ENCODE measurements at places on chromosomes 6 and 20. TPM values are rescaled to one million over a fixed set of nuclear protein-coding genes. Genes with fewer than 3 reads are reported as not detected.

GRCh38 chr6:111441678-111442243, 41.3 kb downstream of the REV3L start:
- H3K4me1 ChIP-seq = peaks cover 10% of the 10 kb centered on the region
- H3K27me3 ChIP-seq = no peaks in the 10 kb centered on the region
- no peak overlapping the region for H3K27ac ChIP-seq
- no peak overlapping the region for H3K4me3 ChIP-seq

GRCh38 chr6:119079283-119079809, 882 bp upstream of the FAM184A start:
- no peaks in the 10 kb centered on the region for H3K36me3 ChIP-seq
- peak overlapping the region; percentile 73 for H3K4me3 ChIP-seq
- peaks cover 51% of the 10 kb centered on the region for H3K27me3 ChIP-seq
- 0 out of 2 replicates have a peak, but pooled peaks cover 5% of the 10 kb centered on the region for H3K4me1 ChIP-seq
- H3K27ac ChIP-seq = no peak overlapping the region
- peak; percentile 74 for DNase-seq

DNA sequence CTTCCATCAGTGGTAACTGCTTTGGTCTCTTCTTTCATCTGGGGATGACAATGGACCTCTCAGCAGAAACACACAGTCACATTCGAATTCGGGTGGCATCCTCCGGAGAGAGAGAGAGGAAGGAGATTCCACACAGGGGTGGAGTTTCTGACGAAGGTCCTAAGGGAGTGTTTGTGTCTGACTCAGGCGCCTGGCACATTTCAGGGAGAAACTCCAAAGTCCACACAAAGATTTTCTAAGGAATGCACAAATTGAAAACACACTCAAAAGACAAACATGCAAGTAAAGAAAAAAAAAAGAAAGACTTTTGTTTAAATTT, 6.1 kb downstream of the EDN1 start:
- H3K4me3 ChIP-seq = peak overlapping the region; percentile 56
- no peaks in the 10 kb centered on the region for H3K36me3 ChIP-seq
- no peaks in the 10 kb centered on the region for H3K27me3 ChIP-seq
- H3K27ac ChIP-seq = peak overlapping the region; percentile 72
- H3K4me1 ChIP-seq = peaks cover 43% of the 10 kb centered on the region

GRCh38 chr6:24775520-24776058, 852 bp downstream of the GMNN start:
- peak overlapping the region; percentile 88 for H3K4me3 ChIP-seq
- H3K27ac ChIP-seq = peak overlapping the region; percentile 74
- H3K36me3 ChIP-seq = no peaks in the 10 kb centered on the region
- peaks cover 34% of the 10 kb centered on the region for H3K4me1 ChIP-seq
- no peaks in the 10 kb centered on the region for H3K27me3 ChIP-seq
- DNase-seq = peak; percentile 77

- no peak overlapping the region for H3K27ac ChIP-seq
- no peak for DNase-seq
- no peak overlapping the region for H3K4me3 ChIP-seq
Observed at GRCh38 chr6:140713495-140713894, 1339.0 kb upstream of the CITED2 start.

DNA sequence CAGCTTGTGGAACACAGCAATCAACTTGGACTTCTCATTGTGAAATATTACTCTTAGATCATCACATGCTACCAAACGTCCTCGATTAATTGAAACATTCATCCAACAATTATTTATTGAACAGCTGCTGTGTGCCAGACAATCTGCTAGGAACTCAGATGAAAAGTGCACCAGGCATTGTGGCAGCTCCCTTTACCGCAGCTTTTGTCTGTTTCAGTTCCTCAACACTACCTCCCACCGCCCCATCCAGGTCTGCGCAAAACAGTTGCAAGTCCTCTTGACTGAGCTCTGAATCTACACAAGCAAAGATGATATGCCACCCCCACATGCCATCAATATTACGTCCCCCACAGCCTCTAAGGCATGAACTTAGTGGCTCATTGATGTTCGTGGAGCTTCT, 1094.4 kb upstream of the MAP3K7 start:
- H3K4me1 ChIP-seq = no peaks in the 10 kb centered on the region
- H3K4me3 ChIP-seq = no peak overlapping the region
- no peaks in the 10 kb centered on the region for H3K36me3 ChIP-seq
- no peaks in the 10 kb centered on the region for H3K27me3 ChIP-seq

- peak overlapping the region; percentile 87 for H3K27ac ChIP-seq
- H3K27me3 ChIP-seq = no peaks in the 10 kb centered on the region
- peaks cover 27% of the 10 kb centered on the region for H3K36me3 ChIP-seq
- peaks cover 51% of the 10 kb centered on the region for H3K4me1 ChIP-seq
- H3K4me3 ChIP-seq = peak overlapping the region; percentile 63
Observed at GRCh38 chr20:19993958-19994669, 23.0 kb upstream of the NAA20 start.

- H3K4me1 ChIP-seq = no peaks in the 10 kb centered on the region
- H3K27me3 ChIP-seq = no peaks in the 10 kb centered on the region
- H3K27ac ChIP-seq = no peak overlapping the region
- H3K4me3 ChIP-seq = no peak overlapping the region
Observed at GRCh38 chr6:165800337-165800736, 137.3 kb upstream of the PDE10A start.

DNA sequence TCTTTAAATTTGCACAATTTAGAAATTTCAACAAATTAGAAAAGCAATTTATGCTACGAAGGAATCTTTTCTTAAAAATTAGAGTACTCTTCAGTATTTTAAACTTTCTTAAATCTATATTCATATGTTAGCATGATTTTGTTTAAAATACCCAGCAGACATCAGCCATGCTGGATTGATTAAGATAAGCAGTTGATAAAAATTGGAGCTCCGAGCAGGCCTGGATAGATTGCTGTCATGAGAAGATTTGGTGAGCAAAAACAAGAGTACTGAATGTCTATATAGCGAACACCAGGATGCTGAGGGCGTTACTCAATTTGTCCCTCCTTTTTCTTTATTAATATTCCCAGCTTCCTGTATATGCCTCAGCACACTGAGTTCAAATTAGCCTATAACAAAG, 108.4 kb upstream of the SLC35B3 start:
- no peak overlapping the region for H3K27ac ChIP-seq
- no peaks in the 10 kb centered on the region for H3K4me1 ChIP-seq
- no peaks in the 10 kb centered on the region for H3K27me3 ChIP-seq
- DNase-seq = no peak
- H3K4me3 ChIP-seq = no peak overlapping the region

DNA sequence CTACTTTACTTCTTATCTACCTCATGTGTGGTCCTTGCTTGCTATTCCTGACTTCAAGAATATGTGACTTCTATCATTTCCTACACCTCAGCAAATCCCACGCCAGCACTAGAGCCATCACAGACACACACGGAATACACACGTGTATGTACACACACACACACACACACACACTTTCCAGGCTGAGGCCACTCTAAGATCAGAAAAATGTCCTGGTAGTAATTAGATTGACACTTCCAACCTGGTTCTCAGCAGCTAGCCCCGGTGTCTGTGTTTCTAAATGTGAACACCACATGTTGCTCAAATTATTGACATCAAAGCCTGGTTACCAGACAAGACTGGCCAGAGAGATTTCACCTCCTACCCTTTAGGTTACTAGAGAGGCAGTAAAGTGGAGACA, 54.1 kb upstream of the SASH1 start:
- H3K4me3 ChIP-seq = no peak overlapping the region
- no peaks in the 10 kb centered on the region for H3K27me3 ChIP-seq
- H3K4me1 ChIP-seq = peaks cover 28% of the 10 kb centered on the region

DNA sequence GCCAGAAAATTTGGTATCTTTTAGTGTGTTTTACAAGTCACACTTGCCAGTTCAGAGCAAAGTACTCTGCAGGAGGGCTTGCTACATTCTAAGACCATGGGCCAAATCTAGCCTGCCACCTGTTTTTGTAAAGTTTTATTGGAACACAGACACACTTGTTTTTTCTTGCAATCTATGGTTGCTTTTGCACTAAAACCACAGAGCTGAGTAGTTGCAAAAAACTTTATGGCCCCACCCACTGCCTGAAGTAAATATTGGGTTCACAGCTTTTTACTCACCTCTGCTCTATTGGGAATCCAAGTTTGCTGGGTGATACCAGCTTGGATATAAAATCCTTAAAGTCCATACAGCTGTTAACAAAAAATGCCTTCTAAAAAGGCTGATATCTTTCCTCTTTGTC, 109.0 kb downstream of the ZFP64 start:
- no peak overlapping the region for H3K27ac ChIP-seq
- no peaks in the 10 kb centered on the region for H3K27me3 ChIP-seq
- H3K36me3 ChIP-seq = peaks cover 9% of the 10 kb centered on the region
- peak; percentile 20 for DNase-seq
- no peaks in the 10 kb centered on the region for H3K4me1 ChIP-seq
- H3K4me3 ChIP-seq = no peak overlapping the region

- H3K4me3 ChIP-seq = no peak overlapping the region
- DNase-seq = no peak
- H3K27me3 ChIP-seq = no peaks in the 10 kb centered on the region
Observed at GRCh38 chr6:21947731-21948386, 349.0 kb downstream of the PRL start.

DNA sequence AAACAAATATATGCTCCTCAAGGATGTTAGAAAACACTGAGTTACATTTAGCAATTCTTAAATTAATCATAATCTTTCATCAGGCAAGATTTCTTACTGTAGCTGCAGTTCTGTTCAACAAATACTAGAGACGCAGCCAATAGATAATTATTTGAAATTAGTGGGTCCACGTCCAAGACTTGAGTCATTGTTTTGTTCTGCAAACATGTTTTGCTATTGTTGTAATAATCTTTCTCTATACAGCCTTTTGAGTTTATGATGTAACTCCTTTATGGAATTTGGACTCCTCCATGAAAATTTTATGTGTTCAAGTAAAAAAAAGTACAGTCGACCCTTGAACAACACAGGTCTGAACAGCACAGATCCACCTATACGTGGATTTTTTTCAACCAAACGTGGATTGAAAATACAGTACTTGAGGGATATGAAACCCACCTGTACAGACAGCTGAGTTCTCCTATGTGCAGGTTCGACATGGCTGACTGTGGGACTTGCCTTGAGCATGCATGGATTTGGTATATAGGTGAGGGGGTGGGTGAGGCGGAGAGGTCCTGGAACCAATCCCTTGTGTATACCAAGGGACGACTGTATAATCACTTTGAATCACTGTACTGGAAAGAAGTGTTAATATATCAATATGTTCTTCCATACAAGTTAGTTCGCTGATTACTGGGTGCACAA, 41.3 kb upstream of the SLC22A16 start:
- H3K27ac ChIP-seq = no peak overlapping the region
- DNase-seq = no peak
- H3K4me3 ChIP-seq = no peak overlapping the region
- H3K36me3 ChIP-seq = no peaks in the 10 kb centered on the region

- no peak overlapping the region for H3K4me3 ChIP-seq
- H3K27ac ChIP-seq = no peak overlapping the region
- H3K4me1 ChIP-seq = peaks cover 18% of the 10 kb centered on the region
- H3K27me3 ChIP-seq = no peaks in the 10 kb centered on the region
- DNase-seq = no peak
Observed at GRCh38 chr6:170182093-170182780, 108.6 kb downstream of the DLL1 start.

GRCh38 chr6:92354270-92354829, 1065.0 kb downstream of the EPHA7 start:
- no peak overlapping the region for H3K4me3 ChIP-seq
- no peak for DNase-seq
- H3K36me3 ChIP-seq = no peaks in the 10 kb centered on the region
- H3K4me1 ChIP-seq = no peaks in the 10 kb centered on the region
- no peak overlapping the region for H3K27ac ChIP-seq

- no peaks in the 10 kb centered on the region for H3K27me3 ChIP-seq
- no peak overlapping the region for H3K27ac ChIP-seq
- H3K4me3 ChIP-seq = no peak overlapping the region
Observed at GRCh38 chr20:3434232-3434631, 26.8 kb upstream of the DNAAF9 start.

DNA sequence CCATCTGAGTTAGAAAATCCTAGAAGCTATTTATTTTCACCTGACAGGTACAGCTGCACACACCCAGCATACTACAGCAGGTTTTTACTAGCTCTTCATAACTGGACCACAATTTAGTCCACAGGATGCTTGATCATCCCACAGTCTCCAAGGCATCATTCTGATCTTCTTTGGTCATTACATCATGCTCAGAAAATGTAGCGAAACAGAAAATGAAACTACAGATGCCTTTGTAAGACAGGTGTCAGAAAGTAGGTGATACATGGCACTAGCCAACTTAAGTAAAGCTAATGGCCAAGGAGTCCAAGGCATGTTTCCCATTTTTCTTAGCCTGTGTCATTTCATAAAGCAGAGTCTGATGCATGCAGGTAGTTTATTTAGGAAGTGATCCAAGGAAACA, 102.3 kb downstream of the HTR1B start:
- DNase-seq = no peak
- H3K36me3 ChIP-seq = no peaks in the 10 kb centered on the region
- no peaks in the 10 kb centered on the region for H3K4me1 ChIP-seq
- no peaks in the 10 kb centered on the region for H3K27me3 ChIP-seq
- H3K4me3 ChIP-seq = no peak overlapping the region

DNA sequence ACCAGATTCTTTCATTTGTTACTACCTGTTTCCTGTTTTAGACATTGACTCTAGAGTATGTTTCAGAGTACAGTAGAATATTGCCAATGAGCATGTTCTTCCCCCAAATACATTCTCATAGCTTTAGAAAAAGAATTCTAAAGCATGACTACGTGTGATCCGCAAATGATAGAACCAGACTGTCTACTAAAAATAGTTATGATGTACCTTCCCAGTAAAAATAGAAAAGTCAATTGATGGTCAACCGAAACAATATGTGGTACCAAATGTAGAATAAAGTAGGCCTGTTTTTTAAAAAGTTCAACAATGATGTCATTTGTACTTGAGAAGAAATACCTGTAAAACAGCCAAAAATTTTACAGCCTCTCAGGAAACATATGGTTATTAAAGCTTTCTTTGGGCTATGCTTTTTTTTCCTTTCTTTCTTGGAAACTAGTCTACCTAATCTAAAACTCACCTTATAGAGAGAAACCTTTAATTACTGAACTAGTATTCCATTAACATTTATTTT, 130.1 kb upstream of the MTHFD1L start:
- no peaks in the 10 kb centered on the region for H3K36me3 ChIP-seq
- no peak overlapping the region for H3K27ac ChIP-seq
- DNase-seq = no peak
- no peaks in the 10 kb centered on the region for H3K27me3 ChIP-seq
- H3K4me3 ChIP-seq = no peak overlapping the region
- peaks cover 10% of the 10 kb centered on the region for H3K4me1 ChIP-seq

- H3K4me3 ChIP-seq = no peak overlapping the region
- no peak for DNase-seq
- H3K36me3 ChIP-seq = no peaks in the 10 kb centered on the region
Observed at GRCh38 chr20:60729135-60729900, 522.7 kb upstream of the CDH4 start.

- H3K4me3 ChIP-seq = no peak overlapping the region
- DNase-seq = peak; percentile 75
- no peaks in the 10 kb centered on the region for H3K36me3 ChIP-seq
- H3K4me1 ChIP-seq = peaks cover 53% of the 10 kb centered on the region
- peak overlapping the region; percentile 90 for H3K27ac ChIP-seq
Observed at GRCh38 chr20:51034476-51034875, 11.6 kb upstream of the KCNG1 start.

The SSTR4 gene
- polyA plus RNA-seq = not detected

The SKIC2 gene
- polyA plus RNA-seq = 46.9 TPM

The CHRNA4 gene
- polyA plus RNA-seq = not detected

The HLA-DQA2 gene
- not detected for polyA plus RNA-seq

The NOX3 gene
- polyA plus RNA-seq = not detected

The SLC17A3 gene
- not detected for polyA plus RNA-seq

The TGM3 gene
- polyA plus RNA-seq = 0.25 TPM

The CD83 gene
- polyA plus RNA-seq = 1.1 TPM

The PKIB gene
- 0.40 TPM for polyA plus RNA-seq

The RUNX2 gene
- polyA plus RNA-seq = 5.2 TPM
